ENCODE measurements at places on chromosomes 12 and 14. TPM values are rescaled to one million over a fixed set of nuclear protein-coding genes. Genes with fewer than 3 reads are reported as not detected.

The PTPN6 gene
- 242 TPM for total RNA-seq

The RPS6KL1 gene
- total RNA-seq, result 5.7 TPM

The CDK4 gene
- 108 TPM for total RNA-seq

The MYBPC1 gene
- not detected for total RNA-seq

The KRT77 gene
- total RNA-seq, result 0.13 TPM

The ZNF891 gene
- total RNA-seq, result 6.6 TPM

The GALNT4 gene
- total RNA-seq, result 9.9 TPM

The C3AR1 gene
- total RNA-seq, result 2.7 TPM

The IL31 gene
- not detected for total RNA-seq

The DHRS2 gene
- total RNA-seq, result not detected

The ATL1 gene
- 4.1 TPM for total RNA-seq

The PDZRN4 gene
- not detected for total RNA-seq

The GUCY2C gene
- not detected for total RNA-seq

The NEMF gene
- 88.6 TPM for total RNA-seq

The GDF3 gene
- total RNA-seq, result not detected

The ESR2 gene
- 0.19 TPM for total RNA-seq

GRCh38 chr12:106048676-106049075 is 90.1 kb downstream of the NUAK1 start:
- no peak for DNase-seq

- no peak for DNase-seq
Observed at GRCh38 chr14:84041421-84041820, 1488.5 kb upstream of the FLRT2 start.

GRCh38 chr14:90645842-90646443 is 170.3 kb downstream of the TTC7B start:
- no peak for DNase-seq

DNA sequence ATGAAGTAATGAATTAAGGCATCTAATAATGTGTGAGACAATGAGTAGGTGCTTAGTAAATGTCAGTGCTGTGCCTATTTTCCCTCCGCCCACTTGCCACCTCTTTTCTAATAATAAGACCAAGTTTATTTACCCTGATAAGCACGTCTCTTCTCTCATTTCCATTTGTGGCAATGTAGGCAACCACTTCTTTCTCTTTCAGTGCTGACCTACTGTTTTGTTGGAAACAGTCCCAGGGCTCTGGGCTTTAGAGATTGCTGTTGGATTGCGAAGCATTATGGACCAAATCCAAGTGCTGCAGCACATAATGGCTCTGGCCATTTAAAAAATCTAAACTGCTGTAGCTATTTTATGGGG is 141.3 kb upstream of the PLEKHG7 start:
- no peak for DNase-seq

- no peak for DNase-seq
Observed at GRCh38 chr12:93335603-93336162, 42.0 kb upstream of the NUDT4 start.

- DNase-seq, result no peak
Observed at GRCh38 chr12:2335109-2335508, 282.3 kb downstream of the CACNA1C start.

DNA sequence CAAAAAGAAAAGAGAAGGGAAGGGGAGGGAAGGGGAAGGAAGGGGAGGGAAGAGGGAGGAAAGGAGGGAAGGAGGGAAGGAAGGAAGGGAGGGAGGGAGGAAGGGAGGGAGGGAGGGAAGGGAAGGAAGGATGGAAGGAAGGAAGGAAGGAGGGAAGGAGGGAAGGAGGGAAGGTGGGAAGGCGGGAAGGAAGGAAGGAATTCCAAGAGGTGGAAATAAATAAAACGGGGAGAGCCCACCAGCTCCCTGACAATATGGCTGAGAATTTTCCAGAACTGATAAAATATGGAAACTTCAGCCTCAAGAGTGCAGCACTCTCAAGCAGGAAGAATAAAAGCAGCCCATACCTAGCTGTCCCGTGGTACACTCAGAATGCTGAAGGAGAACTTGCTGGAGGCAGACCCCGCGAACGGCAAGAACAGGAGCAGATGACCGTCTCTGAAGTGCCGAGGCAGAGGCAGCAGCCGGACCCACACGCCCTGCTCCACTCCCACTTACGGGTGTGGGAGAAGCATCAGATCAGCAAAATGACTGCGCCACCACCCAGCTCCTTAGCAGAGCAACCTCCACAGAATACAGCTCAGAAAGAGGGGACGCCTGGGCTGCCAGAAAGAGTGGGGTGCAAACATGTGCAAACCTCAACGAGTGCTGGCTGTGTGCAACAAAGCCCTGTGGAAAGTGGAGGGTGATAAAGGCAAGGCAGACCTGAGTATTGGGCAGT is 34.1 kb upstream of the INF2 start:
- no peak for DNase-seq

- DNase-seq, result no peak
Observed at GRCh38 chr12:91432089-91432488, 249.5 kb upstream of the DCN start.

DNA sequence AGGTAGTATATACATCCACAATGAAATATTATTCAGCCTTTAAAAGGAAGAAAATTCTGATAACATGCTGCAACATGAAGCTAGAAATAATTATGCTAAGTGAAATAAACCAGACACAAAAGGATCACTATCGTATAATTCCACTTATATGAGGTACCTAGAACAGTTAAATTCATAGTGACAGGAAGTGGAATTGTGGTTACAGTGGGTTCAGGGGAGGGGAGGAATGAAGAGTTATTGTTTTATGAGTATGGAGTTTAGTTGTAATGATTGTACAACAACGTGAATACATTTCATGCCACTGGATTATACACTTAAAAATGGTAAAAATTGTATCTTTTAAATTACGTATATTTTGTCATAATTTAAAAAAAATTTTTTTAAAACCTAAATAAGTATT is 21.0 kb downstream of the EEA1 start:
- DNase-seq, result peak; percentile 75

DNA sequence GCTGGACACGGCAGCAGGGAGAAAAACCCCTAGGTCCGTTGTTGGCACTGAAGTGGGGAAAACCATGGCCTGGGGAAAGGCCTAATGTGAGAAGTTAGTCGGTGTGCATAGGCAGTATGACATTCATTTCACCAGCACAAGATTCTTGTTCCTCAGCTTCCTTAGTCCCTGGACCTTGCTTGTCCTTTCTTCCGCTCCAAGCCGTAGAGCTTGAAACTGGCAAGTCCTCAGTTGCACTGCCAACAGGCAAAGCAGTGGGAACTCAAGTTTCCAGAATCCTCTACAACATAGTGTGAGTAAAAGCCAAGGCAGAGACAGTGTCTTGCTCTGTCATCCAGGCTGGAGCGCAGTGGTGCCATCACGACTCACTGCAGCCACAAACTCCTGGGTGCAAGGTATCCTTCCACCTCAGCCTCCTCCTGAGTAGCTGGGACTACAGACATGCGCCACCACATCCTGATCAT is 138.5 kb upstream of the AMIGO2 start:
- peak; percentile 39 for DNase-seq

DNA sequence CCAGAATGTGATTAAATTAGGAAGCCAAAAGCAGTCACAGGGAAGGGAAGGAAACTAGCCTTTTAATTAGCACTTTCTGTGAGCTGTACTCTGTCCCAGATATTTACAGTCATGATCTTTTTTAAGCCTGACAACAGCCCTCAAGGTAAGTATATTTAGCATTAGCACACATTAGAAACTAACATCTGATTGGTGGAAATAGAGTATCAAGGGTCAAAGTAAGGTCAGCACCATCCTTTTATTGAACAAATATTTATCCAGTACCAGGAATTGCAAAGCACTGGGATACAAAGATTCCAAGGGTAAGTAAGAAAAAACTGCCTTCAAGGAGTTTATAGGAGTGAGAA is 28.2 kb downstream of the RPGRIP1 start:
- DNase-seq, result no peak

GRCh38 chr14:61269321-61270083 is 11.6 kb downstream of the TMEM30B start:
- DNase-seq, result peak; percentile 78

- DNase-seq, result peak; percentile 37
Observed at GRCh38 chr12:62934239-62934798, 631 bp downstream of the PPM1H start.

GRCh38 chr12:125259178-125259867 is 194.1 kb downstream of the AACS start:
- DNase-seq, result no peak

DNA sequence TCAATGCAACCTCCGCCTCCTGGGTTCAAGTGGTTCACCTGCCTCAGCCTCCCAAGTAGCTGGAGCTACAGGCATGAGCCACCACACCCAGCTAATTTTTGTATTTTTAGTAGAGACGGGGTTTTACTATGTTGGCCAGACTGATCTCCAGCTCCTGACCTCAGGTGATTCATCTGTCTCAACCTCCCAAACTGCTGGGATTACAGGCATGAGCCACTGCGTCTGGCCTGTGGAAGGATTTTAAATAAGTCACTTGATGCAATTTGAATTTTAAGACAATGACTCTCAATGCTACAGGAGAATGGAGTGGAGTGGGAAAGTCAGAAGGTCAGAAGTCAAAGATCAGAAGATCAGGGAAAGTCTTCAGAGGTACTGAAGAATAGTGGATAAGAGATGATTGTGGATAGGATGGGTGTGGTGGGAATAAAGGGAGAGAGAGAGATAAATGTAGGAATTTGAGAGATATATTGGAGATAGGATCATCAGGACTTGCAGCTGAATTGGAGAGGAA is 15.4 kb downstream of the TMEM52B start:
- no peak for DNase-seq

- no peak for DNase-seq
Observed at GRCh38 chr12:121966959-121967358, 48.6 kb downstream of the CFAP251 start.

DNA sequence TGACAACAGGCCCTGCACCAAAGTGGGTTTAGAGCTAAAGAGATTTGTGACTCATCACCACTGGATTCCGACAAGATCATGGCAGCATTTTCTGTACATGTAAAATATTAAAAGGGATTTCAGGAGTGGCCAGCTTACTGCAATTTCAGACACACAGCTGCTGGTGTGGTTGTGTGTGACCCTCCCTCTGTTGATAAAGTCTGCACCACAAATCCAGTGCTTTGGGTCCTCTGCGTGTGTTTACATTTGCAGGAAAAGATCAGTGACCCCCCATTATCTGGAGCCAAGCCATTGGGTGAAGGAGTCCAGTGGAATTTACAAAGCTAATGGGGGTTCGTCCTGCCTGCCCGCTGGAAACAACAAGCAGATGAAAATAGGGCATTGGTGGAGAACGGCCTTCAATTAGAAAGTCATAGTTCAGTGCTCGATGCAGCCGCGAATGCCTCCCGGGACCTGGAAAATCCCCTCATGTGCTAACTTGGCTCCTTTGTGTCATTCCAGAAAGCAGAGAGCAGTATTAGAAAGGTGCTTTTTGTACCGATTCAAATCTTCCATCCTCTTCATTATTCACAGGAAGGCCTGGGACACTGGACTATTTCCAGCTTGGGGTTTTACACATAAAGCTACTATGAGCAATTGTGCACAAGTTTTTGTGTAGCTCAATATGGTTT is 188.5 kb upstream of the TMEM132C start:
- DNase-seq, result no peak

DNA sequence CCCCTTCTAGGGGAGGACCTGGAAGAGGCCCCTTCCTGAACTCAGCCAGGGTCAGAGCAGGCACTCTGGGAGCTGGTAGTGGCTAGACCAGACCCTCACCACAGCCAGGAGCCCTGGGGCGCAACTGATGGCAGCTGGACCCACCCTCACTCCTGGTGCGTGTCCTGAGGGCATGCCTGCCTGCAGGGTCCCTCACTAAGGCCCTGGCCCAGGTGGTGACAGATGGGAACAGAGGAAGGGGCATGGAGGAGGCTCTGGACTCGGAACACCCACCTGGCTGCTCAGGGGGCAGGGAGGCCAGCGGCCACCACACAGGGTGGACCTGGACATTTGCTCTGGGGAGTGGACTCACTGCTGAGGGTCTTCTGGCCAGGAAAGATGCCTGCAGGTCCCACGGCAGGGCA is 342.2 kb upstream of the SFSWAP start:
- no peak for DNase-seq

GRCh38 chr12:105987685-105988035 is 151.1 kb downstream of the NUAK1 start:
- DNase-seq, result no peak

GRCh38 chr14:24399447-24399822 is 632 bp downstream of the NYNRIN start:
- no peak for DNase-seq

- no peak for DNase-seq
Observed at GRCh38 chr12:110253176-110253575, 27.9 kb upstream of the ATP2A2 start.

DNA sequence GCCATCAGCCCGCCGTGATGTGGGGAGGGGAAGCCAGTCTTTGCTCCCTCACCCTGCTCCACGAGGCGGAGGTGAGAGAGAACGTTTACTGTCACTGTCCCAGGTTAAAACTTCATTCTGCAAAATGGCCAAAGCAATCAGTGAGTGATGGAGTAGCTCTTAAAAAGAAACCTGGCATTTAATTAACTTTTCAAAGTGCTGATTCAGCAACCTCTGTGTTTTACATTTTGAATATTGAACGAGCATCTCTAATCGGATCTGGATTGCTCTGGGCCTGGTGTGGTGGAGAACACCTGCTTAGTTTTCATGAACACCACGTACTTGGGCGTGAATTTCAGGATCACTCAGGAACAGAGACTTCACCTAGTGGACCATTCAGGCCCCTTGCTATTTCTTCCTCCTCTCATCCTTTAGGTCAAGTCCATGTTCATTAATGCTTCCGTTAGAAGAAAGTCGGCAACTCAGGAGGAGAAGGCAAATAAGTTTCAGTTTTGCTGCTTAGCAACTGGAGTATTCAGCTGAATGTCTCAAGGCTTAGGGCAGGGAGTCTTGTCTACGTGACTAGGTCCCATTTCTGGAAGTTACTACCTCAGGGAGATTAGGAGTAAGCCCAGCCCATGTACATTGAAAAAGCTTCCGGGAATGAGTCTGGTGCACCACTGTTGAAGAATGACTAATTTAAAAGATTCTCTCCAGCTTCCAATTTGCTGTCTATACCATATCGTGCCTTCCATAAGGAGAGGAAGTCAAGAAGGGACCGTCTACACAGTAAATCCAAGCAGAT is 68.2 kb downstream of the IFT43 start:
- DNase-seq, result no peak

- no peak for DNase-seq
Observed at GRCh38 chr12:84822525-84822924, 90.1 kb downstream of the SLC6A15 start.

- no peak for DNase-seq
Observed at GRCh38 chr12:45587877-45588533, 141.5 kb upstream of the ARID2 start.

- no peak for DNase-seq
Observed at GRCh38 chr14:45946251-45946650, 693.2 kb upstream of the MIS18BP1 start.
